Placental pericyte (primary cell): ENCODE measurements at places on chromosomes 3 and 15. TPM values are rescaled to one million over a fixed set of nuclear protein-coding genes. Genes with fewer than 3 reads are reported as not detected.

The ATP6V1A gene
- 60.2 and 125 TPM in 2 replicates for total RNA-seq

The USP3 gene
- total RNA-seq = 42.0 and 46.2 TPM in 2 replicates

The UPK1B gene
- total RNA-seq = not detected in 2 replicates

The EPHB1 gene
- 0.88 and 1.0 TPM in 2 replicates for total RNA-seq

The CD47 gene
- total RNA-seq = 81.0 and 92.9 TPM in 2 replicates

The STRIT1 gene
- not detected in 2 replicates for total RNA-seq

The CKMT1A gene
- not detected in 2 replicates for total RNA-seq

The OR5H2 gene
- not detected in 2 replicates for total RNA-seq

The ANKDD1A gene
- total RNA-seq = 3.5 and 7.0 TPM in 2 replicates

The ITPKA gene
- total RNA-seq = 3.5 and 7.7 TPM in 2 replicates

The UBXN7 gene
- total RNA-seq = 14.9 and 19.6 TPM in 2 replicates

The SERPINI2 gene
- not detected in 2 replicates for total RNA-seq

The MTFMT gene
- 16.4 and 29.8 TPM in 2 replicates for total RNA-seq

The NR2F2 gene
- 20.6 and 34.8 TPM in 2 replicates for total RNA-seq

The TNNC1 gene
- 2.0 TPM in 1 of 2 replicates, not detected in the other for total RNA-seq

The PROS1 gene
- 6.2 and 12.3 TPM in 2 replicates for total RNA-seq

The GOLGA6L9 gene
- 1.0 and 4.8 TPM in 2 replicates for total RNA-seq

The SEMA3G gene
- under 0.01 TPM in 2 replicates for total RNA-seq

The ZNF660 gene
- total RNA-seq = 1.7 and 1.8 TPM in 2 replicates

The ASB14 gene
- 0.14 TPM in 1 of 2 replicates, not detected in the other for total RNA-seq

The EDC3 gene
- 11.2 and 13.6 TPM in 2 replicates for total RNA-seq

The GRK7 gene
- total RNA-seq = not detected in 2 replicates

The ALG1L2 gene
- not detected in 2 replicates for total RNA-seq

The TM4SF4 gene
- total RNA-seq = not detected in 2 replicates

The SIDT1 gene
- not detected in 2 replicates for total RNA-seq

The NDUFAF3 gene
- total RNA-seq = 39.4 and 56.9 TPM in 2 replicates

The LEKR1 gene
- total RNA-seq = 1.1 and 1.9 TPM in 2 replicates

The CGNL1 gene
- 0.72 and 2.4 TPM in 2 replicates for total RNA-seq

The DTX3L gene
- 21.7 and 29.2 TPM in 2 replicates for total RNA-seq

The FILIP1L gene
- 35.6 and 57.3 TPM in 2 replicates for total RNA-seq

The ATP13A4 gene
- not detected in 2 replicates for total RNA-seq

The GPR87 gene
- total RNA-seq = 0.14 TPM in 1 of 2 replicates, not detected in the other
